ENCODE measurements at places on chromosomes 12 and 14.

GRCh38 chr14:51883232-51883631 lies 22.8 kb downstream of the GNG2 start:
- DNase-seq: no peak

DNA sequence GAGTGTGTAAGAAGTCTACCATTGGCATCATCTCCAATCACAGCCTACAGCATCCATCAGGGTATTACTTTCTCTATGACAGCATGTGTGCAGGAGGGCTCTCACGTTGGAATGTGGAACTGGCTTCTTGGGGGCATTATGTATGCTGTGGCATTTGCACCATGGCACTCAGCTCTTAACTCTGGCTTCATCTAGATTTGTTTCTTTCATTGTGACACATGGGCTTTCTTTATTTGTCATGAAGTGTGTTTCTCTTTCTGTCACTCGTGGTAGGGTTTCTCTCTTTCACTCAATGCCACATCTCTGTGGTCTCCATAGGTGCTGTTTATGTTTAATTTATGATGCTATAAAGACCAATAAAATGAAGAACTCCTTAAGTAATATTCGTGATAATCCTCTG lies 191.2 kb upstream of the GARIN2 start:
- DNase-seq: no peak

- DNase-seq: no peak
These were observed 665.6 kb downstream of the C12orf50 start for GRCh38 chr12:87363497-87364084.

GRCh38 chr12:39682689-39683477 lies 63.3 kb upstream of the ABCD2 start:
- DNase-seq: no peak

DNA sequence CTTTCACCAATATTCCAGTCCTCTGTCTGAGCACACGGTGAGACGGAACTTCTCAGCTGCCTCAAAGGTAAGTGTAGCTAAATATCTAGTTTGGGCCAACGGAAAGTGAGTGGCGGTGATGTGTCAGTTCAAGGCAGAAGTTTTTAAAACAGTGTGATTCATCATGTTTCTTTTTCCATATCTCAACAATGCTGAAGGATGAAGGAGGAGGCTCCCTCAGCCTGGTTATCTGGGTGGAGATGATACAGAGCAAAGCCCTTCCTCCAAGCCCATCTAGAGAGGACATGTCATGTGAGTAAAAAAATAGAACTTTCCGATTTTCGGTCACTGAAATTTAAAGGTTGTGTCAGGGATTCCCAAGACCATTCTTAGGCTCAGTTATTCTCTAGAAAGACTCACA lies 13.1 kb upstream of the ANP32D start:
- DNase-seq: no peak

GRCh38 chr12:29566441-29566840 lies 69.0 kb upstream of the OVCH1 start:
- DNase-seq: no peak

DNA sequence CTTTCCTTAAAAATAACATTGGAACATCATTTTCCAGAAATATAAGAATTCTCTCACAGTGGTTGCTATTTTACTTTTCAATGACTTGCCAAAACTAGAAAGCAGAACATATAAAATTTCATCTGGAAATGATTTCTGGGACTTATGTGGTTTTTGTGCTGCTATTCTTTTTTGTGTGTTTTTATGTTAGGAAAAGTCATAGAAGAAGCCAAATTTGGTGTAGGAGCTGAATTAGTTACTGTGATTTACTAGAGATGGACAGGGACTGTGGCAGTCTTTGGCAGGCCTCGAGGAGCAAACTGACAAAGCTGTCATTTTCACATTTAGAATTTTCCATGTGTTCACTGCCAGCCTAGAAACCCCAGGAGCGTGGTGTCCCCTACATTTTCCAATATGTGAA lies 38.3 kb upstream of the LDHB start:
- no peak for DNase-seq

GRCh38 chr12:5388581-5389535 lies 43.0 kb upstream of the NTF3 start:
- DNase-seq: no peak

DNA sequence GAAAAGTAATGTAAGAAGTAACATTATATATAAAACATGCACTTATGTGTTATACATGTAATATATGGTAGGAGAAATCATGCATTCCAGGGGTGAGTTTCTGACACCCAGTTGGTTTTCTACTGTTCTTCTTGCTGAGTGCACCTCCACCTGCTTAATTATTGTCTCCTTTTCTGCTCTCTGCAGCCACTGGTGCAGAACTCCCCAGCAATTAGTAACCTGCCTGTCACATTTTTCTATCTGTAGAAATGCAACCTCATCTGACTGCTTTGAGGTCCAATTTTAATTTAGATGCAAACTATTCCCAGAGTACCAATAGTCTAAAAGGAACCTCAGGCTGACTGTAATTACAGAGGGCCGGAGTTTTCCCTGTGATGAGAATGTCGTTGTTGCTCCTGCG lies 842.1 kb downstream of the AACS start:
- no peak for DNase-seq

- no peak for DNase-seq
These were observed 55.3 kb upstream of the STON2 start for GRCh38 chr14:81455390-81455789.
